Right atrium auricular region (tissue), 2 donors: ENCODE measurements at places on chromosomes 7 and 10. TPM values are rescaled to one million over a fixed set of nuclear protein-coding genes. Genes with fewer than 3 reads are reported as not detected.

DNA sequence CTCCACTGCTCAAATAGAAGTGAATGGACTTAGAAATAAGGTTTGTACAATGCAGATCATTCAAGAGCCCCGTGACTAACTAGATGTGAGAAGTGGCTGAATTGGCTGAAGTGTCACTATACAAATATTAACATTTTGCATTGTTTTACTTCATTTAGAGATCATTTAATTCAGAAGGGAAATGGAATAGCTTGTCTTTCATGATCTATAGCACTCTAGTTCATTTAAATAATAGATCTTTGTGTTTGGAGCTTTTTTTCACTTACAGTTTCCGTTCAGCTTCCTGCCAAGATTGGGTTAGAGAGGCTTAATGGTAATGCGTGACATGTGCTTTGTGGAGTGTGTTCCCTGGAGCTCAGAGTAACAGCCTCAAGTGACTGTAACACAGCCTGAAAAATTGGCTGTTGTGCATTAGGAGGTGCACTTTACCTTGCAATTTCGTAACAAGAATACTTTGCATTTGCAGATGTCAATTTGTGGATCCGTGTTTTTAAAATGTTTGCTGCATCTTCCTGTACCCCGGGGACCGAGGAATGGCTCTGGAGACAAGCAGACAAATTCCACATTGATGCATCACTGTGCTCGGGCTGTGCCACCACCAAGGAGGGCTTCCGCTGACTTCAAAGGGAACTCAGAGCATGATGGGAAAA lies 170.3 kb downstream of the NRP1 start:
- DNase-seq = peak; percentile 23

The CUX1 gene
- total RNA-seq = 94.4 TPM

GRCh38 chr10:52703451-52703850 lies 69.1 kb downstream of the MBL2 start:
- DNase-seq = no peak

GRCh38 chr7:22543169-22543568 lies 43.2 kb upstream of the STEAP1B start:
- DNase-seq = no peak

- no peak for DNase-seq
Measured at GRCh38 chr10:75094465-75094864, 17.0 kb upstream of the SAMD8 start.

The IL15RA gene
- total RNA-seq = 9.6 TPM

GRCh38 chr7:159197066-159197975 lies 52.7 kb upstream of the VIPR2 start:
- no peak for DNase-seq

DNA sequence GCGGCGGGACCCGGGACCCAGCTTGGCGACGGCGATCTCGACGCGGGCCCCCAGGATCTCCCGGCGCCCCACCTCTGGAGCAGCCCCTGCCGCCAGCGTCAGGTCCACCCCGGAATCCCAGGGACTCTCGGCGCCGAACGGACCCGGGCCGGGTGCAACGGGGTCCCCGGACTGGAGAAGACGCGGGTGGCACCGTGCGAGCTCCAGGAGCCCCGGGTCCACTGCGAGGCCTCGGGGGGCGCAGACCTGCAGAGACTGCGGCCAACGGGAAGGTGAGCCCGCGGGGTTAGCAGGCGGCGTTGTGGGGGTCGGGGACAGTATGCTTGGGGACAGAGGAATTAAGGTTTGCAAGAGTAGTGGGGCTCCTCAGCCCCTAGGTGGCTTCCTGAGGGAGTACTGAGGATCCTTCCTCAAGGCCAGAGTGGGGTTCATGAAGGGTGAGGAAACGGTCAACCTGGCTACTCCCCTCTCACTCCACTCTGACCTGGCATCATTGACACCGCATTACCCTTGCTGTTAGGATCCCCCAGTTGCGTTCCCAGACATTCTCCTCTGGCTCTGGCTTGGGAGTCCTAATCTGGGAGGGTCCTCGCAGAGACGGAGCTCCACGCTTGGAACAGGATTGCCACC lies 353 bp downstream of the EPHB6 start:
- no peak for DNase-seq

The ZNF425 gene
- 1.3 TPM for total RNA-seq

The CPA4 gene
- total RNA-seq = 6.0 TPM

- no peak for DNase-seq
Measured at GRCh38 chr7:87170828-87171227, 18.6 kb downstream of the DMTF1 start.

The LRRTM3 gene
- not detected for total RNA-seq

- no peak for DNase-seq
Measured at GRCh38 chr7:84837405-84837804, 349.5 kb downstream of the SEMA3D start.

DNA sequence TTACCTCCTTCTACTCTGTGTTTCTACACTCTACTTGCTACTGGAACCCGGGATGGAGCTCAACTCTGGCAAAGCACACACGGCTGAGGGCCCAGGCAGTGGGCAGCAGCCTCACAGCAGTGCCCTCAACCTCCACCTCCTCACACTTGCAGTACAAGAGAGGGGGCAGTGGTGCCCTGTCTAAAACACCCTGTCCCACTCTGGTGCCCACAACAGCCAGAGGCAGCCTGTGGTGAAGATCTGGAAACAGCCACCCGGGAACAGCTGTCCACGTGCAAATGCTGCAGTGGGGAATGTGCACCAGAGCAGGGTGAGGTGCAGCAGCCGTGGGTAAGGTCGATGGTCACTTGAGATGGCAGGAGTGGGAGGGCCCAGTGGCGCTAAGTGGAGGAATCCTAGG lies 13.7 kb downstream of the MAT1A start:
- DNase-seq = peak; percentile 50

DNA sequence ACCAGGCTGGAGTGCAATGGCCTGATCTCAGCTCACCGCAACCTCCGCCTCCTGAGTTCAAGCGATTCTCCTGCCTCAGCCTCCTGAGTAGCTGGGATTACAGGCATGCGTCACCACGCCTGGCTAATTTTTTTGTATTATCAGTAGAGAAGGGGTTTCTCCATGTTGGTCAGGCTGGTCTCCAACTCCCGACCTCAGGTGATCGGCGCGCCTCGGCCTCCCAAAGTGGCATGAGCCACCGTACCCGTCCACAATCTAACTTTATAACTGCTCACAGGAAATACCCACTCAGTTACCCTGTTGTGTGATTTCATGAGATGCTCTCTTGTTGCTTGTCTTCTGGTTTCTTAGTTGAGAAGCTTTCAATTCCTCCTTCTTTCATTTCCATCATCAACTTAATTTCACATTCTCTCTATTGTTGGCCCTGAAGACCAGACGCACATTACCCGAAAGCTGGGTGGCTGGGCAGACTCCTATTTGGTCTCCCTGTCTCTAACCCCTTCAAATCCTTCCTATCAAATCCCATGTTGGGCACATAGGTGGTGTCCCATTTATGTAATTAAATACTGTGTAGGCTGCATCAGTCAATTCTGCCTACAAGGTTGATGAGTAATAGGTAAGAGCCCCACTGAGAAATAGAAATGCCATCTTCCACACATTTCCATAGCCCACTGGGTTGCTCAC lies 1.1 kb upstream of the GSTO2 start:
- DNase-seq = no peak

DNA sequence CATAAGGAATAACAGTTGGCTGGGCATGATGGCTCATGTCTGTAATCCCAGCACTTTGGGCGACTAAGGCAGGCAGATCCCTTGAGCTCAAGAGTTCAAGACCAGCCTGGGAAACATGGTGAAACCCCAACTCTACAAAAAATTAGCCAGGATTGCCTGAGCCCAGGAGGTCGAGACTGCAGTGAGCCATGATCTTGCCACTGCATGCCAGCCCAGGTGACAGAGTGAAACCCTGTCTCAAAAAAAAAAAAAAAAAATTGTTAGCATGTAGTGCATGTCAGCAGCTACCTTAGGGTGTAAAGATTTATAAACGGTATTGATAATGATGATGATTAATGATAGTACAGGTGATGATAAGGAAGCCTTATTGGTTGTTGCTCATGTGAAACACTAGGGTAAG lies 331.2 kb upstream of the FZD1 start:
- no peak for DNase-seq
